Caco-2 (cell line): ENCODE measurements at places on chromosomes 6 and 20. TPM values are rescaled to one million over a fixed set of nuclear protein-coding genes. Genes with fewer than 3 reads are reported as not detected.

DNA sequence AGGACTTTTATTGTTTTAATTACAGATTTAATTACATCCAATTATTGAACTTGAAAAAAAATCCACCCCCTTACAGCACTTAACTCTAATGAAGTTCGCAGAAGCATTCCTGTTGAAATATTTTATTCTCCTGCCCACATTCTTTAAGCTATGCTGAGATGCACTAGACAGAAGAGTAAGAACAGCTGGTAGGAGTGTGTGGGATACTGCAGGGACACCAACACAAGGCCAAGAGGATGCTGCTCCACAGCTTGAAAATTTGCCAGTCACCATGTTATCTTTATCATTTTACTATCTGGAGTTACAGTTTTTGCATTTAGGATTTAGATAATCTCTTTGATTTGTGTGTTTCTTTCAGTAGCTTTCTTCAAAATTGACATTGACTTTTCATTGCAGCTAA is 180.7 kb downstream of the EPHA7 start:
- H3K4me3 ChIP-seq: no peak overlapping the region
- no peak overlapping the region for H3K27ac ChIP-seq
- no peak for DNase-seq

- no peak for DNase-seq
- H3K4me3 ChIP-seq: no peak overlapping the region
- no peaks in the 10 kb centered on the region for H3K36me3 ChIP-seq
- H3K27me3 ChIP-seq: peaks cover 7% of the 10 kb centered on the region
- H3K4me1 ChIP-seq: no peaks in the 10 kb centered on the region
- no peak overlapping the region for H3K27ac ChIP-seq
These were observed 1.9 kb upstream of the MYT1 start for GRCh38 chr20:64162239-64162910.

DNA sequence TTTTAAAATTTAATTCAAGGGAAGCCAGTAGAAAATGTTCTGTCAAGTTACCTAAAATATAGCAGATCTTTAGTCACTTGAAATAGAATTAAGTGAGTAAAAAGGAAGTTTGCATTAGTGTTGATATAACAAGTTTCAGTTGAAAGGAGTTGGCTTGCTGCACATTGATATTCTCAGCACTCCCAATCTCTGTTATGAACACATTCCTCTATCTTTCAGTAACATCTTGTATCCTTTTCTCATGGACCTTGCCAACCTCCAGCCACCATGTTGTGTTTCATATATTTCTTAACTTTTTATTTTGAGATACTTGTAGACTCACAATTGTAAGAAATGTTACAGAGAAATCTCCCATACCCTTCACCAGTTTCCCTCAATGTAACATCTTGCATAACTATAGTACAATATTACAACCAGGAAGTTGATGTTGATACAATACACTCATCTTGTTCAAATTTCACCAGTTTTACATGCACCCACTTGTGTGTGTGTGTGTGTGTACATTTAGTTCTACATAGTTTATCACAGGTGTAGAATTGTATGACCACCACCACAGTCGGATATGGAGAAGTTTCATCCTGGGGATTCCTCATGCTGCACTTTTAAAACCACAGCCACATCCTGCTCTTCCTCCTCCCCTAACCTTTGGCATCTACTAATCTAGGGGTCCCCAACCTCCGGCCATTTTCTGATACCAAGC is 20.2 kb upstream of the PAQR8 start:
- no peak overlapping the region for H3K4me3 ChIP-seq
- no peak overlapping the region for H3K27ac ChIP-seq
- peaks cover 20% of the 10 kb centered on the region for H3K4me1 ChIP-seq
- H3K36me3 ChIP-seq: no peaks in the 10 kb centered on the region

GRCh38 chr6:81084776-81085430 is 667.6 kb downstream of the TENT5A start:
- no peak overlapping the region for H3K27ac ChIP-seq
- no peaks in the 10 kb centered on the region for H3K36me3 ChIP-seq
- no peaks in the 10 kb centered on the region for H3K27me3 ChIP-seq
- H3K4me3 ChIP-seq: no peak overlapping the region
- DNase-seq: no peak

GRCh38 chr20:37907330-37907676 is 4.4 kb downstream of the VSTM2L start:
- H3K27ac ChIP-seq: no peak overlapping the region
- H3K36me3 ChIP-seq: no peaks in the 10 kb centered on the region
- no peak for DNase-seq
- no peaks in the 10 kb centered on the region for H3K4me1 ChIP-seq
- peaks cover 6% of the 10 kb centered on the region for H3K27me3 ChIP-seq
- no peak overlapping the region for H3K4me3 ChIP-seq

DNA sequence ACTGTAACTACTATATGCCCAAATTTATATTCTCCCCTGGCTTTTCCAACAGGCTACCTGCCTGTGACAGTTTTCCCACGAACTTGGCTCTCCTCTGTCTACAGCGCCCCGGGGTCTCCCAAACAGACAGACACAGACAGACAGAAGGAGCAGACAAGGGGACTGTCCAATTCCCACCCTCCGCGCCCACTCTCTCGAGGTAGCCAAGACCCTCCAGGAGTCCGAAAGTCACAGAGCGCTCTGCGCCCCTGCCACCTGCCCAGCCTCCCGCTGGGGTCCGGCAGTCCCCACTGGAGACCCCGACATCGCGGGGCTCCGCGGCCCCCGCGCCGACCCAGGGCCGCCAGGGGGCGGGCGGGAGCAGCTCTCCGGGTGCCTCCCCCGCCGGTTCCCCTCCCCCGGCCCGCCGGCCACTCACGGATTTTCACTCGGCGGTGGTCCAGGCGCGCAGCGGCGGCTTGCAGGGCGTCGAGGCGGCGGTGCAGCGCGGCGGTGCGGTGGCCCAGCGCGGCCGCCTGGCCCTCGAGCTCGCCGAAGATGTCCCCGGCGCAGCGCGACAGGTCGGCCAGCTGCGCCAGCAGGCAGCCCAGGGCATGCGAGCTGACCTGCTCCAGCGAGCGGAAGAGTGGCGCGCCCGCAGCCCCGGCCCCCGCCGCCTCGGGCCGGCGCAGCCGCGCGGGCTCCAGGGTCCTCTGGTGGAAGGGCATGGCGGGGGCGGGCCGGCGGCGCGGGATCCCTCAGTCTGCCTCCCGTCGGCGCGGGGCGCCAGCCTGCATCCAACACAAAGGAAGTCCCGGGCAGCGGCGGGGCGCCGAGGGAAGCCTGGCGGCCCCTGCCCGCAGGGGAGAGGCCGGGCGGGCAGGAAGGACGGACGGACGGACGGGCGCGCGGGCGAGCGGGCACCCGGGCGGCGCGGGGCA is 81.3 kb upstream of the CCDC28A start:
- H3K27ac ChIP-seq: peak overlapping the region; percentile 63
- H3K4me1 ChIP-seq: no peaks in the 10 kb centered on the region
- peak overlapping the region; percentile 84 for H3K4me3 ChIP-seq
- no peaks in the 10 kb centered on the region for H3K36me3 ChIP-seq

DNA sequence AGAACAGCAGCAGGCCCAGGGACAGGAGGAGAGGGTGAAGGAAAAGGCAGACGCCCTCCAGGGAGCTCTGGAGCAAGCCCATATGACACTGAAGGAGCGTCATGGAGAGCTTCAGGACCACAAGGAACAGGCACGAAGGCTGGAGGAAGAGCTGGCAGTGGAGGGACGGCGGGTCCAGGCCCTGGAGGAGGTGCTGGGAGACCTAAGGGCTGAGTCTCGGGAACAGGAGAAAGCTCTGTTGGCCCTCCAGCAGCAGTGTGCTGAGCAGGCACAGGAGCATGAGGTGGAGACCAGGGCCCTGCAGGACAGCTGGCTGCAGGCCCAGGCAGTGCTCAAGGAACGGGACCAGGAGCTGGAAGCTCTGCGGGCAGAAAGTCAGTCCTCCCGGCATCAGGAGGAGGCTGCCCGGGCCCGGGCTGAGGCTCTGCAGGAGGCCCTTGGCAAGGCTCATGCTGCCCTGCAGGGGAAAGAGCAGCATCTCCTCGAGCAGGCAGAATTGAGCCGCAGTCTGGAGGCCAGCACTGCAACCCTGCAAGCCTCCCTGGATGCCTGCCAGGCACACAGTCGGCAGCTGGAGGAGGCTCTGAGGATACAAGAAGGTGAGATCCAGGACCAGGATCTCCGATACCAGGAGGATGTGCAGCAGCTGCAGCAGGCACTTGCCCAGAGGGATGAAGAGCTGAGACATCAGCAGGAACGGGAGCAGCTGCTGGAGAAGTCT is 25.5 kb downstream of the C20orf173 start:
- no peak for DNase-seq
- no peak overlapping the region for H3K4me3 ChIP-seq
- H3K27ac ChIP-seq: no peak overlapping the region
- H3K27me3 ChIP-seq: no peaks in the 10 kb centered on the region
- no peaks in the 10 kb centered on the region for H3K4me1 ChIP-seq
- H3K36me3 ChIP-seq: peaks cover 31% of the 10 kb centered on the region

DNA sequence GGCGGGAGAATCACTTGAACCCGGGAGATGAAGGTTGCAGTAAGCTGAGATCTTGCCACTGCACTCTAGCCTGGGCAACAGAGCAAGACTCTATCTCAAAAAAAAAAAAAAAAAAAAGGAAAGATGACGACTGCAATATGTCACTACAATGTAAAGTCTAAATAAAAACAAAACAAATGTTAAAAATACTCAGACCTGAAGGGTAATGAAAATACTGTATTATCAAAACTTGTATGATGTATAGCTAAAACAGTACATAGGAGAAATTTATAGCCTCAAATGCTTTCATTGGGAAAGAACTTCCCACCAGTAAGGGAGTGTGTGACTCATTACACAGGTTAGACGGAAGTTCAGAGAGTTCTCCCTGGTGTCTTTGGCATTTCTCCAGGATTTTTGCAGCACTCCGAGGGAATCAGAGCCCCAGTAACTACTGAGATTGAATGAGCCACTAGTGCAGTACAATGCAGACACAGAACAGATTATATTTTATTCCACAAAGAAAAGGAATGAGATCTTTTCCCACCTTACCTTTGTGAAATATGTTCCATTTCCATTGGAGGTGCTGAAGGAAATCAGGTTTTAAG is 12.5 kb upstream of the RALGAPB start:
- H3K27ac ChIP-seq: peak overlapping the region; percentile 48
- H3K27me3 ChIP-seq: no peaks in the 10 kb centered on the region
- no peak for DNase-seq

DNA sequence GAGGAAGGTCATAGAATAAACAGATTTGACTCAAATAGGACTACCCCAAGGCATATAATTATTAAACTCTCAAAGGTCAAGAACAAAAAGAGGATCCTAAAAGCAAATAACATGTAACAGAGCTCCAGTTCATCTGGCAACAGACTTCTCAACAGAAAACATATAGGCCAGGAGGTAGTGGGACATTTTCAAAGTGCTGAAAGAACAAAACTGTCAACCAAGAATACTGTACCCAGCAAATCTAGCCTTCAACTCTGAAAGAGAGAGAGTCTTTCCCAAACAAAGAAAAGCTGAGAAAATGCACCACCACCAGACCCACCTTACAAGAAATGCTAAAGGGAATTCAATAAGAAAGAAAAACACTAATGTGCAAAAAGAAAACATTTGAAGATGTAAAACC is 11.9 kb downstream of the NQO2 start:
- H3K4me1 ChIP-seq: peaks cover 22% of the 10 kb centered on the region
- no peaks in the 10 kb centered on the region for H3K27me3 ChIP-seq
- H3K36me3 ChIP-seq: no peaks in the 10 kb centered on the region; the same call in 1 of the 2 replicates
- no peak for DNase-seq

The BACH2 gene
- 0.32 and 0.43 TPM in 2 replicates for total RNA-seq

The LHFPL5 gene
- not detected in 2 replicates for total RNA-seq
